ENCODE measurements at places on chromosomes 11 and 22.

DNA sequence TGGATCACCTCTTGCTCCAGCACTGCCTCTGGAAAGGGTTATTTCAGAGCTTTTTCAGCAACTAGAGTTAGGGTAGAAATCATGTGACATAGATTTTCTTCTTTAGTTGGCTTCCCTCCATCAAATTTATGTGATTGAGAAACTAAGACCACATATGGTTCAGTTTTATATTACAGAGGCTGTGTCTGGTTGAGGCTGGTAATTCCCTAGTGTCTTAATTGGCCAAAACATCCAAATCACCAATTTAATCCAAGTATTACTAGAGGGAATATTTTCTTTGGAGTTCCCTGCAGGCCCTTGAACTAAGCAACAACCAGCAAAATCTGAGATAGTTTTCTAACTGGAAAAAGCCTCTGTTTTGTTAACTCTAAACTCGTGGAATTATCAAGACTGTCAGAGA lies 136.3 kb downstream of the ARHGAP42 start:
- DNase-seq, result no peak

DNA sequence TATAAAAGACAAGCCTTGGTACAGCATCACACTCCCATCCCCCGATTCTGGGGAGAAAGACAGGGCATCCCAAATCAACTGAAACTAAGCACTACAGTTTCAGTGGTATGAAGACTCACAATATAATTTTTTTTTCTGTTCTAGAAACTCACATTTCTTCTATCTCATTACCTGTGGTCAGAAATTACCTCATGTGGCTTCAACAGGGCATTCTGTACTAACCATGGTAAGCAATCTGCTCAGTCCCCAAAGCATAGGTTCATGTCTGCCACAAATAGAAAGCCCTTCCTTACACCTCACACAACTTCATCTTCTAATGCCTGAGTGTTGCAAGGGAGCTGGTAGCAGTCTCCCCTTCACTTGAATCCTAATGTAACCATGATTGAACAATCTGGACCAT lies 147.4 kb upstream of the POU2AF2 start:
- no peak for DNase-seq

DNA sequence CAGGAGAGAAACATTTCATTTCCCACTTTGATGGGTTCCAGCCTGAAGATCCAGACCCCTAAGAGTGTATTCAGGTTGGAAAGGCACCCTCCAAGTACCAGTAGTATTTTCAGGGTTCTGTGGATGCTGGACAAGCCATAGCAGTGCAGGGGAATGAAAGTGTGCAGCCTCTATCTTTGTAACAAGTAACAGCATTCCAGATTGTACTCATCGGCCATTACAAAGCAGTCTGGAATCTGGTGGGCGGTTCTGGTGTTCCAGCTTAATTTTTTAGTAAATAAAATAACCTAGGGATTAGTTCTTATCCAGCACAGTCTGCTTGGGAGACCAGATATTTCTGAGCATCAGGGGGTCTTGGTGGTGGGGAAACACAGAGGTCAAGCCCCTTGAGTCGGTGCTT lies 22.6 kb downstream of the APLNR start:
- no peak for DNase-seq

- no peak for DNase-seq
These were observed 47.2 kb downstream of the PIWIL3 start for GRCh38 chr22:24727218-24727851.

- DNase-seq, result no peak
These were observed 7.8 kb downstream of the SLC5A1 start for GRCh38 chr22:32050678-32051515.

GRCh38 chr11:129291546-129291945 lies 84.1 kb upstream of the BARX2 start:
- DNase-seq, result no peak

DNA sequence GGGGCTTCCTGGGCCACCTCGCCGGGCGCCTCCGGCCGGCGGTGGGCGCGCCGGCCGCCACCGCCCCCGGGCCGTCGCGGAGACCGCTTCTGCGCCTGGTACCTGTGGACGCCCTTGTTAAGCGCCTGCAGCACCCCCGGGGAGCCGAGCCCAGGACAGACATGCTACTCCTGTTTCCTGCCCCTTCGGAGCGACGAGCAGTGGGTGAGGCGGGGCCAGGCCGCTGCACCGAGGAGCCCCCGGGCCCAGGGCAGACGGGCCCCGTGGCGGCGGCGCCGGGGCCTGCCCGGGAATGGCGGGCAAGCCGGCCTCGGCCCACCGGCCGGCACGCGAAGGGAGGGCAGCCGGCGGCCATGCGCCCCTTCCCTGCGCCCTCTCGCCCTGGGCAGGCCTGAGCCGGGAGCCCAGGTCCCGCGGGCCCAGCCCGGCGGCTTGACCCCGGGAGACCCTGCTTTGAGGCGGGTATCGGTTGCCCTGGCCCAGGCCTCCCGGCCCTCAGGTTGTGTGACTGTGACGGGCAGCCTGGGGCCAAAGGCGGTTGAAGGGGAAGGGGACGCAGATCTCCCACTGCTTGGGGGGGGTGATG lies 789 bp upstream of the KDM2A start:
- DNase-seq, result peak; percentile 30

- no peak for DNase-seq
These were observed 57.6 kb downstream of the SLC5A1 start for GRCh38 chr22:32100711-32101110.
